ENCODE measurements at places on chromosomes 5 and 9.

- DNase-seq, result no peak
Observed at GRCh38 chr5:6506611-6507010, 58.0 kb downstream of the UBE2QL1 start.

GRCh38 chr5:77797136-77797535, 21.0 kb upstream of the TBCA start:
- DNase-seq, result no peak

- DNase-seq, result no peak
Observed at GRCh38 chr5:143955141-143955540, 143.2 kb downstream of the HMHB1 start.

- no peak for DNase-seq
Observed at GRCh38 chr5:168724227-168724626, 145.1 kb upstream of the PANK3 start.

DNA sequence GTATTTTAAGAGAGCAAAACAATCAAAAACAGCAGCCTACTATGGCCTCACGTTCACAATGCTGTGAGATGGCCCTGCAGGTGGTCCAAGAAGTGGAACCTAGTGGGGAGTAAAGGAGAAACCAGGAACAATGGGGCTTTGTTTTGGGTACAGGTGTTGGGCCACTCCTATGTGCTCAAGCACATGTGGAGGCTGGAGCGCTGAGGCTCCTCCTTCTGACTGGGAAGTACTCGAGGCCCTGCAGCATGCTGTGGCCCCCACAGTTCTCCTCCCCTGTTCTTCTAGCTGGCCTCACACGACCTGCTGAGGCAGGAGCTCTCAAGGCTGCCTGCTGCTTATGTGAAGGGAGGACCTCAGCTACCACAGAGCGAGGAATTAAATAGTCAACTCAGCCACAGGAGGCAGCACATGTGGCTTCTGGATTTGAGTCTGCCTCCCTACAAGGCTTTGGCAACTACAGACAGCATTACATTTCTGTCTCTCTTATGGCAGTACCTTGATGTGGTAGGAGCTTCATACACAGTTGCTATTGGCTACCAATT, 482.3 kb downstream of the SPOCK1 start:
- DNase-seq, result no peak

All from activated CD4-positive, alpha-beta T cell treated with anti-CD3 and anti-CD28 coated beads for 4 hours (primary cell).